ENCODE measurements at places on chromosomes 11 and 22.

GRCh38 chr22:46983046-46983445, 220.6 kb downstream of the TBC1D22A start:
- DNase-seq = no peak

DNA sequence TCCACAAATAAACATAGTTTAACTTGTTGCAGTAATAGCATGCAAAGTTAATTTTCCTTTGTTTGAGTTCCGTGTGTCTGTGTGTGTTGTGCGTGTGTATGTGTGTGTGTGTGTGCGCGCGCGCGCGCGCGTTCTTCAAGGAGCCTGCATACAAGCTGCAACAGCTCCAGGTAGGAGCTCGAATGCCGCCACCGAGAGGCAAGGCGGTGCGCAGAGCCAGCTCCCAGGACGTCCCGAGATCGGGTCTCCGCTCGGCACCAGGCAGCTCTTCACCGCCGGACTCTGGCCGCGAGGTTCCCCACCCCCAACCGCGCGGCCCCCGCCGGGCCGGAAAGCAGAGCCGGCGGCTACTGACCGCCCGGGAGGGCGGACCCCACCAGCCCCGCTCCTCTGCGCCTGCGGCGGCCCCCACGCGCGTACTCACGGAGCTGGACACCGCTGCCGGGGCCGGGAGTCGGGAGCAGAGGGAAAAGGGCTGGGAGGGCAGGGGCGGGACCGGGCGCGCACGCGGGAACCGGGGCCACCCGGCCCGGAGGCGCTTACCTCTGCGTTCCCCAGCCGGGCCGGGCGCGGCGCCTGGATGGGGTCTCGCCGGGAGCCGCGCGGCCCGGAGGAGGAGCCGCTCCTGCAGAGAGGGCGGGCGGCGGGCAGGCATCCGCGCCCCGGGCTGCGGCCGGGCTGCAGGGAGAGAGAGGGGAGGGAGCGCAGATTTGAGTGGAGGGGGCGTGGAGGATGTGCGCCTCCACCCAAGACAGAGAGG, 40.4 kb upstream of the AKIP1 start:
- peak; percentile 34 for DNase-seq

- no peak for DNase-seq
Measured at GRCh38 chr22:42300259-42301076, 30.0 kb upstream of the TCF20 start.

GRCh38 chr11:84720706-84721402, 906.3 kb downstream of the DLG2 start:
- no peak for DNase-seq

- DNase-seq = no peak
Measured at GRCh38 chr11:30002157-30002785, 14.6 kb downstream of the KCNA4 start.

GRCh38 chr11:114291381-114291780, 4.8 kb upstream of the NNMT start:
- no peak for DNase-seq

DNA sequence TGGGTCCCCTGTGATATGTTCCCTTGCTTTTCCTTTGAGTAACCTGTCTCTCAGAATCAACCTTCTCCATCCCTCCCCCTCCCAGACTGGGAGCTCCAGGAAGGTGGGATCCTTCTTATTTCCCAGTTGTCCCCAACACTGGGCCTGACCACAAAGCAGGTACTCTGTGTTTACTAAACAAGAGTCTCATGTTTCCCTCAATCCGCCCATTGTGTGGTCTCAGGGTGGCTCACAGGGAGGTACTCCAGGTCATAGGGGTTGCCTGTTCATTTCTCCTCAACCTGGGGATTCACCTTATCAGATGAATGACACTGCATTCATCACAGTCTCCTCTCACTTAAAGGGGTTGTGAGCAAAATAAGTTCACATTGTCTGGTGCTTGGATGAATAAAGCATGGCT, 26.4 kb upstream of the NAV2 start:
- DNase-seq = no peak

- DNase-seq = no peak
Measured at GRCh38 chr22:27596133-27596870, 205.3 kb downstream of the MN1 start.

- DNase-seq = no peak
Measured at GRCh38 chr11:128624269-128625175, 37.2 kb upstream of the ETS1 start.

DNA sequence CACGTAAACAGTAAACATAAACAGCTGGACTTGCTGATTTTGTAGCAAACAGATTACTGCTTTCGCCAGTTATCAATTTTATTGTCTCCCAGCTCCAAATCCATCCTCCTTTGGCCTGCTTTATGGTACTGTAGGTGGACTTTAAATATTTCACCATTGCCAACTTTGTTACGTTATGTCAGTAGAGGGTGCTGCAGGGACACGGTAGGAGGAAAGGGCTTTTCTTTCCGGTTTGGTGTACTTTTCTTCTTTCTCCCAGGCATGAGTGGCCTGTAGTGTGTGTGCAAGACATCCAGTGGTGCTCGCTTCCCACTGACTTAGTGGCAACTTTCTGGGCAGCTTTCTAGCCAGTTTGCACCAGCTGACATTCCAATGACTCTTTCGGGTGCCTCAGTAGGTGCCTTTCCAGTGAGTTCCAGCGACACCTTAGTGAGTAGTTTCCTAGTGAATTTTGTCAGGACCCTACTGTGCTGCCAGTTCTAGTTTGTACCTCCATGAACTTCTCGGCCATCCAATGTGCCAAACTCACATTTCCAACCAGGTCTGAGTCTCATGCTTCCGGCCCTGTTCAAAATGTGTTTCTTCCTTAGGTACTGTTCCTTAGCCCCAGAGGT, 267.6 kb upstream of the TENM4 start:
- no peak for DNase-seq

GRCh38 chr11:111417011-111417765, 38.1 kb upstream of the POU2AF1 start:
- no peak for DNase-seq

DNA sequence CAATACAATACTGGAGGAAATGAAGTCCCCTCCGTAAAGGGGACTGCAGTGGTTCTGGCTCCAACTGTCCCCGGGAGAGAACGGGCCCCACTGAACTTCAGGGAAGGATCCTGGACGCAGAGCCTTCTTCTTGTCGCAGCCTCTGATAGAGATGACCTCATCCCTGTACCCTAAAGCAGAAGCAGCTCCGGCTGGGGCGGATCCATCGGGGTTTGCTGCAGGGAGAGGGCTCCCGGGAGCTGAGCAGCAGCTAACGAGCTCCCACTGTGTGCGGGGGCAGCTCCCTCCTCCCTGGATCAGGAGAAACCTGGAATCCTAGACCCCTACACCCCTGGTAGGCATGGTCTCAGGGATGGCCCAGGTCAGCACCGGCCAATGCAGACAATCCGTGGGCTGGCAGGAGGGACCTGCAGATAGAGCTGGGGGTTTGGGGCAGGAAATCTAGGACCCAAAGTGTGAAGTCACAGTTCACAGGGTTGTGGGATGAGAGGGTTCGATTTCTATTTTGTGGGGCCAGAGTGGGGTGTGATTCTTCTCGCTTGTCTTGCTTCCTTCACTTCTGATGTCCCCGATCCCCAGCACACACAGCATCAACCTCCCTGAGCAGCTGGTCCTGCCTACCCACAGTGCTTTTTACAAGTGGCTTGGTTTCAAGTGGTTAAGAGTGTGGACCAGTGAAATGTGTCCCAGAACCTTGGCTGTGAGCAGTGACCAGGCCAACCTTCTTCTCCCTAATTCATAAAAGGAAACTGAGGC, 12.9 kb downstream of the KIAA0930 start:
- DNase-seq = no peak

GRCh38 chr11:114175706-114176105, 116.2 kb downstream of the ZBTB16 start:
- no peak for DNase-seq

DNA sequence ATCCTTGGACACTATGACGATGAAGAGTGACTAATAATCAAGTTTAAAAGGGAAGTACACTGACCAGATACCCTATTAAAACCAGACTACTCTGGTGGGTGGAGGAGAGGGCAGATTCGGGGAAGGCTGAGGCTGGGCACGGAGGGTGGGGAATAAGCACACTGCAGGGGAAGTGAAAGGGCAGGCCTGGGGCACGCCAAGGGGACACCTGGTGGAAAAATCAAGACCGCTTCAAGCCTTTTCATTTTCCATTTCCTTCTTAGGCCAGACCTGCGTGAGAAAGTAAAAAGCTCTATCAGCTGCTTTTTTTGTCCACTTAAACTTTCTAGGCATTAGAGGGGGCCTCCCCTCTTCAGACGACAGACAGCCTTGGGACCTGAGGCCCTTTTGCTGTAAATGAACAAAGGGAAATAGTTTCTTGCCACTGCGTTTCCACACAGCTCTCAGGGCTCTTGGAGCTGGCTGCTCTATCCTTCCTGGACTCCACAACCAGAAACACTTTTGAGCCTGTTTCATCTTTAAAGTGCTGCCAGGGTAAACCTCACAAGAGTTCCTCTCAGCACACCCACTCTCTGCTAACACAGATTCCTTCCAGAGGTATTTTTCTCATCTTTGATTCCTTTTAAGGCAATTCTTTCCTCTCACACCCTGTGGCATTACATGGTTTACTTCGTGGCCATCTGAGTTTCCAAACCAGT, 25.0 kb upstream of the SERPIND1 start:
- no peak for DNase-seq

- DNase-seq = no peak
Measured at GRCh38 chr22:24422102-24422665, 5.2 kb upstream of the ADORA2A start.

DNA sequence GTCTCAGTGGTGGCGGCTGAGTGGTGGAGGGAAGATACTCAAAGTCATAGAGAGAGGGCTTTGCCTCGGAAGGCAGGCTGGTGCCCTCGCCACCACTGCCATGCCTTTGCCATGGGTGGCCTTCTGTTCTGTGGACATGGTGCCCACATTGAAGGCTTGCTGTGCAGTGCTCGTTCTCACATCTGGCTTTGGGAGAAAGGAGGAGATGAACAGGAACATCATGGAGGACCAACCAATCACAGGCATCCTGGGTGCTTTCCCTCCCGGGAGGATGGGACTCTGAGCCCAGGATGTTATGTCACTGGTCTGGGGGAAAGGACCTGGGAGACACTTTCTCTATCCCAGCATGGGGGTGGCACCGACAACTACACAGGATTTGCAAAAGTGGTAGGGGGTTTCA, 82.3 kb upstream of the NARS2 start:
- no peak for DNase-seq

DNA sequence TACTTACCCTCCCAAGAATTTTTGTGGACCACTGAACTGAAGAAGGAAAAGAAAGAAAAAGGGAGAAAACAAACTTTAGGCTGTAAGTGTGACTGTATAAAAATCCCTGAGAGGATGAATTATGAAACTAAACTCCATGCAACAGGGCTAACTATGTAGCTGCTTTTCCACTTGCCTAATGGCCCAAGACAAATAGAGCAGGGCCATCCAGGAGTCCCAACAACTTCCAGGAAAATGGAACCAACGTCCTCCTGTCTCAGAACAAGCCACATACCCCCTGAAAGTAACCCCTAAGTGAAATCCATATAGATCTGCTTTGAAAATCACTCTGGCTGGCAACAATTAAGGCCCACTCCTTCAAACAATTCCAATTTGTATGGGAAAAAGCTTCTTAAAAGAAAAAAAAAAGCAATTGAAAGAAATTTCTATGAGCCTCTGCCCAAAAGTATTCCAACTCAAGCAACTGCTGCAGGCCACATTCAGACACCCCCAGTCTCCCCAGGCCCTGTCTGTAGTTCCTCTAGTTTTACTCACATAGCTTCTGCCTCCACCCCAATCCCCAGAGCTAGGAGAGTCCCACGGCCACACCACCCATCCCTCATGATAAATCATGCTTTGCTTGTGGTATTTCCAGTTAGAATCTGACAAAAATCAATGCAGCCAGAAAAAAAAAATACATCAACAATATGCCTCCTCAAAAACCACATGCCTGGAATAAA, 12.7 kb downstream of the RBFOX2 start:
- DNase-seq = no peak

GRCh38 chr11:43917851-43918250, 24.6 kb upstream of the C11orf96 start:
- DNase-seq = no peak

GRCh38 chr22:42720263-42721044, at the start of gene A4GALT:
A4GALT (minus strand) TSS chr22:42720870; CDS start chr22:42693951, 26,919 bp downstream.
- DNase-seq = no peak

- DNase-seq = no peak
Measured at GRCh38 chr11:68436985-68437926, 23.3 kb upstream of the PPP6R3 start.

DNA sequence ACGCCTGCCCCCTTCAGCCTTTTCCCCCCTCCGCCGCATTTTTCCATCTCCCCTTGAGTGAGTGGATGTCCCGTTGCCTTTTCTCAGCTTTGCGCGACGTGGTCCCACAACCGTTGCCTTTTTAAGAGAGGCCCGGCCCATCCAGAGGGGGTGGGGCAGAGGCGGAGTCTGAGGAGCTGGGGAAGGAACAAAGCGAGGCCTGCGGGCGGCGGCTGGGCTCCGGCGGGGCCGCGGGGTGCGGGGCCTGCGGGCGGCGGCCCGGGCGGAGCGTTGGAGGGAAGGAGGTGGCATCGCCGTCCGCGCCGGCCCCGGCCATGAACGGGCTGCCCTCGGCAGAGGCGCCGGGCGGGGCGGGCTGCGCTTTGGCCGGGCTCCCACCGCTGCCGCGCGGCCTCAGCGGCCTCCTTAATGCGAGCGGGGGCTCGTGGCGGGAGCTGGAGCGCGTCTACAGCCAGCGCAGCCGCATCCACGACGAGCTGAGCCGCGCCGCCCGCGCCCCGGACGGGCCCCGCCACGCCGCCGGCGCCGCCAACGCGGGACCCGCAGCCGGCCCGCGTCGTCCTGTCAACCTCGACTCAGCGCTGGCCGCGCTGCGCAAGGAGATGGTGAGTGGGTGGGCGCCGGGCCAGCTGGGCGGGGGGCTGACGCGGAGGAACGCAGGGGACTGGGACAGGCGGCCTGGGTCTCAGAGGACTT, at the start of gene FAM89B:
Gene FAM89B (plus strand): TSS at position 183 of the 696 bp plus-strand sequence. CDS start 132 bp downstream, at position 315.
- peak; percentile 96 for DNase-seq

GRCh38 chr11:58654908-58655296, 32.4 kb downstream of the CNTF start:
- DNase-seq = no peak

DNA sequence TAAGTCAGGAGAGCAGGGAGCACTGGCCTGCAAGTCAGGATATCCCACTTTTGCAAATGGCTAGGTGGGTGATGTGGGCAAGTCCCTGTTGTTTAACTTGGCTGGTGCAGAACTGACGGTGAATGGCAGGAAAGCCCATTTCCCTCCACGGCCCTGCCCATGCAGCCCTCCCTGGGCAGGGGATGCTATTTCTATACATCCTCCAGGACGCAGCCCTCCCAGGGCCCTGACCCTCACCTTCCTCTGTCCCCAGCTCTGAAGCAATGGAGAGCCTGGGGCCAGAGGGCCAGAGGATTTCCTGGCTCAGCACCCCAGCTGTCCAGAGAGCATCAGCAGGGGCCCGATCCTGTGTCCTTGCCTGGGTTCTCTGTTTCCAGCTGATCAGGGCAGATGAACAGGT, 91.3 kb downstream of the TSPAN18 start:
- DNase-seq = no peak

- DNase-seq = no peak
Measured at GRCh38 chr11:43404406-43404805, 45.7 kb downstream of the TTC17 start.

GRCh38 chr11:114078423-114078822, 18.9 kb downstream of the ZBTB16 start:
- no peak for DNase-seq

GRCh38 chr22:27809226-27809603, 7.7 kb upstream of the MN1 start:
- DNase-seq = no peak

- DNase-seq = no peak
Measured at GRCh38 chr11:116468699-116469098, 304.1 kb downstream of the BUD13 start.

- DNase-seq = no peak
Measured at GRCh38 chr11:74086242-74086884, 77.5 kb upstream of the UCP3 start.

Data from tibial artery (tissue), 4 donors.